Colonic mucosa (tissue), 4 donors: ENCODE measurements at places on chromosomes 3 and 15. TPM values are rescaled to one million over a fixed set of nuclear protein-coding genes. Genes with fewer than 3 reads are reported as not detected.

DNA sequence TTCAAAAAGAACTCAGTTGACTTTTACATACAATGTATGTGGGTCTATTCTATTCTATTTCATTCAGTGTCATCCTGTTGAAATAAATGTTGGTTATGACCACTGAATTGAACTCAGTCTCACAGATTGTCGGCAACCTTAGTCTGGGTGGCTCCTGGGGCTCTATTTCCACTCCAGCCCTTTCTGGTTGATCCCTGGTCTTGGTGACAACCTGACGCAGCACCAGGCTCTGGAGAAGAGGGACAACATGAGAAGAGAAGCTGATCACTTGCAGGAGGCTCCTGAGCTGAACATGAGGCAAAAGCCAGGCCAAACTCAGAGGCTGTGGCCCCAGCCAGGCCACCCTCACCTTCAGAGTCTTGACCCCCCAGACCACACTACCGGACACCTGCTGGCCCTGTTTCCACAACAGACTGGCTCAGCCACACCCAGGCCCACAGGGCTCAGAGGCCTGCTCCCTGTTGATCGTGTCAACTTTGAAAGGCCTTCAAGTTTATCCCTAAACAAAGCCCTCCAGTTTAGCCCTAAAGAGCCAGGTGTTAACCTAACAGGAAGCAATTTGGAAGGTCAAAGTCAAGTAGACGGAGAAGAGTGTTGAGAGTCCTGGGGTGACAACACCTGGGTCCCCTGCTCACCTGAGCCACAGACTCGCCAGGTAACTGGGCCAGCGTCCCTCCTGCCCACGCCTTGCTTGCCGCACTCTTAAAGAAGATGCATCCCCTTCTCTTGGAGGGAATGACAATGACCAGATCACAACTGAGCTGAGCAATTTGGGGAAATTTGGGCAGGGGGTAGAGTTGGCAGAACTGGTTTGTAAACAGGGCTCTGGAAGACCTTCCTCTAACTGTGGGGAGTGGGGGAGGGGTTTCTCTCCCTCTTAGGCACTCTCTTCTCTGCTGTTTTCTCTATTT is 15.4 kb upstream of the MUC20 start:
- H3K4me1 ChIP-seq, result no peaks in the 10 kb centered on the region
- DNase-seq, result no peak
- H3K27ac ChIP-seq, result no peak overlapping the region
- H3K4me3 ChIP-seq, result no peak overlapping the region

The ARL14 gene
- 17.6 TPM for total RNA-seq

The ITGA11 gene
- total RNA-seq, result 4.1 TPM

DNA sequence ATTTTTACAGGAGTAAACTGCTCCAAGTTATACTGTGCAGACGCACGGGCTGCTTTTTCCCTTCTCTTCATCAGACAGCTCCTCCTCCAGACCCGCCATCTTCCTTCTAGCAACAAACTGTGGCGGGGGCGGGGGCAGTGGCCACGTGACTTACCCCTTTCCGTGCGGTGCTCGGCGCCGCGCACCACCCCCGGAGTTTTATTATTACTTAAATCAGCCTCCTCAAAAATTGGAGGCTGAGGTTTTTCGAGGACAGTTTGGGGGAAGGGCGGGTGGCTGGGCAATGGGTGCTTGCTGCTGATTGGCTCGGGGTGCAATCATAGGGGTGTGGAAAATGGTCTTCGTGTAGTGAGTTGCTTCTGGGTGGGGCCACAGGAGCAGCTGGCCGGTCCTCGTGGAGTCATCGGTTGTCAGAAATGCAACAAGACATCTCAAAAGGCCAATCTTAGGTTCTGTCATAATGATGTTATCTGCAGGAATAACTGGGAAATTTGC is 77.1 kb upstream of the MFGE8 start:
- no peaks in the 10 kb centered on the region for H3K4me1 ChIP-seq
- no peak overlapping the region for H3K27ac ChIP-seq
- H3K4me3 ChIP-seq, result no peak overlapping the region
- no peaks in the 10 kb centered on the region for H3K36me3 ChIP-seq

The VGLL3 gene
- total RNA-seq, result 8.0 TPM
